ENCODE measurements at places on chromosomes 2 and 18.

GRCh38 chr2:168912901-168913369 is 11.8 kb downstream of the G6PC2 start:
- peak; percentile 31 for DNase-seq

- no peak for DNase-seq
These were observed 9.0 kb upstream of the FABP1 start for GRCh38 chr2:88136817-88137216.

DNA sequence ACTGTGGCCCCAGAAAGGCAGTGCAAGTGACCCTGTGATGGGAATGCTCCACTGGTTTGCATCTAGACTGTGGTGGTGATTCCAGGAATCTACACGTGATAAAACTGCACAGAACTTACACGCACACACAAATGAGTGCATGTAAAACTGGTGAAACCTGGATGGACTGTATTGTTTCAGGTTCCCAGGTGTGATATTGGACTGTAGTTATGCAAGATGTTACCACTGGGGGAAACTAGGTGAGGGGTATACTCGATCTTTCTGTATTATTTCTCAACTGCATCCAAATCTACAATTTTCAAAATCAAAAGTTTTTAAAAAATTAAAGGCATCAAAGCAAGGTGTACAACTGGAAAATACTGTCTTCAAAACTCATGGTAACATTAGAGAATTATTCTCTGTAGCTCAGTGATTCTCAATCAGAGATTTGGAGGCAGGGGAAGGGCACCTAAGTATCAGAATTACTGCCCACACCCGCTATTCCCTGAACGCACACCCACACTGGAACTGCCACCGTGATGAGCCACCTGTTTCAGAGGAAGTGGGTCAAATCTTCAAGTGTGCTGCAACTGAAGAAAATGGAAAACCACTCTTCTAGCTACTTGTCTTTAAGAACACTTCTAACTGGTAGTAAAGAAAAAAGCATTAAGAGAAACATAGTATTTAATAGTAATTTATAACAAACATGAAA is 26.7 kb downstream of the PTPN2 start:
- DNase-seq = no peak

GRCh38 chr2:144163592-144163991 is 356.3 kb downstream of the ZEB2 start:
- no peak for DNase-seq

DNA sequence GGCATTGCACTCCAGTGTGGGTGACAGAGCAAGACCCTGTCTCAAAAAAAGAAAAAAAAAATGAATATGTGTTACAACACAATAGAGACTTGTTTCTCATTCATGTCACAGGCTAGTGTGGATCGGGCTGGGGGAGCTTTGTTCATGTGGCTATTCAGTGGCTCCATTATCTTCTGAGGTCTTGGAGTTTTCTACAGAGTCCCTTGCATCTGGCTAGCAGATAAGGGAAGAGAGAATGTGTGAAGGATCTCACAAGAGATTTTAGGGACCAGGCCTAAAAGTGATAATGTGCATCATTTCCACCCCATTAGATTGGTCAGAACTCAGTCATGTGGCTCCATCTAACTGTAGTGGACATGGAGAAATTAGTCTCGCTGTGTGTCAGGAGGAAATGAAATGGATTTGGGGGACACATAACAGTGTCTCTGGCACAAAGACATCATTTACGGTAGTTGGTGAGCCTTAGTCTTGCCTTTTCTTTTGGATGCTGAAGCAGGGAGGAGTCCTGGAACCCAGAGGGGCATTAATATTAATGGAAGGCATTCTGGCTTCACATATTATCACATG is 32.4 kb upstream of the CASP10 start:
- no peak for DNase-seq

Measured in choroid plexus epithelial cell (primary cell).